ENCODE measurements at places on chromosomes 16 and 17. TPM values are rescaled to one million over a fixed set of nuclear protein-coding genes. Genes with fewer than 3 reads are reported as not detected.

- no peak for DNase-seq
Measured at GRCh38 chr16:27945233-27945973, 118.1 kb downstream of the GSG1L start.

DNA sequence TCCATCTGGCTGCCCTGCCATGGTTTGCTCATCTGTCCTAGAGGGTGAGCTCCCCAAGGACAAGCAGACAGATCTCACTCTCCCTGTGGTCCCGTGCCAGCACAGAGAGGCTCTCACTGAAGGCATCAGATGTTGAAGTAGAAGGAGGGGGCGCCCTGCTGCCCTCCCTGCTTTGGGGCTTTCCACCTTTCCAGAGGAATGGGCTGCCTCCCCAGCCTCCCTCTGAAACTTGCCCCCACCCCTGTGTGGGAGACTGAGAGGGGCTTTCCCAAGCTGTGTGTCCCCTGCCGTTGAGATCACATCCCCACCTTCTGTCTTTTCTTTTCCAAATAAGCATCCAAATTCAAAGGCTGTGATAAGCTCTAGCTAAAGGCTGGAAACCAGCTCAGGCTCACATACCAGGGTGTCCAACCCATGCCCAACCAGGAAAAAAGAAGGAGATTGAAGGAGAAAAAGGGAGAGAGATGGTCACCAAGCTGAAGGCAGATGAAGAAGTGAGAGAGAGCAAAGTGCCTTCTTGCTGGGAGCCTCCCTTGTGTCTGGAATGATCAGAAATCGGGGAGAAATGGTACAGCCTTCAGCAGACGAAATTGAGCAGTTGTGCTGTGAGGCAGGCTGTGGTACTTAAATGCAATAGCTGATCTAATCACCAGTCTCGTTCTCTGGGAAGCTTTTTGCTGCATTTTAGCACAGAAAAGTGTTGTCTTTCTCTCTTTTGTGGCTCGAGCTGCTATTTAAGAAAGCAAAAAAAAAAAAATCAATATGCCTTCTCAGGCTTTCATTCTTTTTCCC lies 145.9 kb upstream of the LHX1 start:
- no peak for DNase-seq

DNA sequence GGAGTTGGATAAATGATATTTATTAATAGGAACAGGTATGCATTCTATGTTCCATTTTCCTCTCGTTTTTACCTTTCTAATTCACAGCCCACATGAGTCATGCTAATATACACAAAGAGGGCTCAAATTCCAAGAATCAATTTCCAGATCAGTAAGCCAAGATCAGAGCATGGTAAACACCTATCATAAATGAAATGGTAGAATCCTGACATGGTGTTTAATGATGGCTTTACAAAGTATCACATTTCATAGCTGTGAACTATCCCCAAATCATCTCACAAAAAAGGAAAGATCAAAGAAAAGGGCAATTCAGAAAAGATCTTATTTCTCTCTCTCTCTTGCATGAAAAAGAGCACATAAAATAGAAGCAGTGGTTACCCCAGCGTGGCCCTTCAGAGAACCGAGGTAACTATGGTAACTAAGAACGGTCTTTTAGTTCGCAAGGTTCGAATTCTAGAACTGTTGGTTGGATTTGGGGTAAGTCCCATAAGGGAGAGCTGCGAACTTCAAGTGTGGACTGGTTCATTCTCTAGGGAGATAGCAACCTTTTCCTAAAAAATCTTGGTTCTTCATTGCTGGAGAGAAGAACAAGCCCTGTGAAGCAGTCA lies 73.0 kb downstream of the MARCHF10 start:
- no peak for DNase-seq

- DNase-seq, result no peak
Measured at GRCh38 chr16:72309001-72309400, 137.0 kb upstream of the PMFBP1 start.

PLLP gene
- 0.06 TPM for total RNA-seq

IRX6 gene
- 0.15 TPM for total RNA-seq
